ENCODE measurements at places on chromosomes 7 and 10. TPM values are rescaled to one million over a fixed set of nuclear protein-coding genes. Genes with fewer than 3 reads are reported as not detected.

DNA sequence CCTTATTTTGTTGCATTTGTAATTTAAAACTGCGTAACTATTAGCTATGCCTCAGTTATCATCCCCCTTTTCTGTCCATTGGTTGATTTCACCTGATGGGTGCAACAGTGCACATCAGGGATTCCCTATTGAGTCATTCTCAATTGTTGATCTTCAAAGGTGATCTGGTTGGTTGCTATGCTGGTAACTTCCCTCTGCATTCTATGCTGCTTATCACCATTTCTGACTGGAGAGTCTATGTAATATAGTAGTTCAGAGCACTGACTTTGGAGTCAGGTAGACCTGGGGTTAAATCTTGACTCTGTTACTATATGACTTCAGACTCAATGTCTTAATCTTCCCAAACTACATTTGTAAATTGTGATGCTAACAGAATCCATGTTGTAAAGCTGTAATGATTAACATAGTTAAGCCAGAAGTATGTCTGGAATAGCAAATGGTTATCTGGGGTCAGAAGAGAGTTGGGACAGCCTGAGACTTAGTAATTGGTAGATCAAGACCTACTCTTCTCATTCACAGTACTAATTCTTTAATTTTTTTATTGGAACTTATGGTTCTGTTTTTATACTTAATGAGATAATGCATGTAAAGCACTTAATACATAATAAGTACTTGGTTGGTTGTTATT is 38.1 kb downstream of the EXOC6 start:
- H3K36me3 ChIP-seq, result no peaks in the 10 kb centered on the region
- H3K27me3 ChIP-seq, result no peaks in the 10 kb centered on the region
- no peak overlapping the region for H3K4me3 ChIP-seq
- no peak for DNase-seq

DNA sequence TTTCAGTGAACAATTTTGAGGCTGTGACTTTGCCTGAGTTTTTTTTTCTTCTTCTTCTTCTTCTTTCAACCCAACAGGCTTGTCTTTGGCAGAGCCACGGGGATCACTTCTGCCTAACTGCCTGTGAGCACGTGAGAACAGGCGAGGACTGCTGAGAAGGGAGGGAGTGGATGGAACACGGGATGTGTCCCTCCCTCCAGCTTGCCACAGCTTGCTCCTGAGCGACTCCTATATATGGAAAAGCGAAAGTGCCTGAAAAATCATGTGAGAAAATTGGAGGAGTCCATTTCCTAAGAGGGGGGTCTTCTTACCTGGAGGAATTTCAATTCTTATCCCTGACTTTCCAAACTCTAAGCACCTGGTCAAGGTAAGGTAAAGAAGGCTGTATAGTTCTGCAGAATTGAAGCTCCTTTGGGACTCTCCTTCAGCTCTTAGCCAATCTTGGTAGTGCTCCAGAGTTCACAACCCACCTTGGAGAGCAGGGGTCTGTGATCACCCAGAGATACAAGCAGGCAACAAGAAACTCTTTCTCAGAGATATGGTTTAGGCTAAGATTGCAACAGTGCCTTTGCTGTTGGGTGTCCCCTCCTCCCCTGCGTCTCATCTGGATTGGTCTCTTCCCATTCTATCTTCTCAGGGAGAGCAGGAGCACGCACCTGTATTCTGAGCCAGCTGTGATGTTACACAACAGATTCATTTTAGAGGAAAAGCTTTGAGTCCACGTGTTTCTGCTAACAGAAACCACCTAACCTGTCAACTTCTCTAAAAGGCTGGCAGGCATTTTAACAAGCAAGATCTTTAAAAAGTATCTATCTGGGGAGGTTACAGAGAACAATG is at the start of gene MAT1A:
Gene MAT1A, minus strand, starts transcription at position 208 of the 837 bp plus-strand sequence. CDS start 235 bp downstream, outside the sequence.
- peaks cover 2% of the 10 kb centered on the region for H3K36me3 ChIP-seq
- no peak within 1 kb of the TSS for H3K27ac ChIP-seq
- H3K4me1 ChIP-seq, result peaks cover 2% of the 10 kb centered on the region
- DNase-seq, result no peak
- no peak within 1 kb of the TSS for H3K4me3 ChIP-seq

- DNase-seq, result no peak
- H3K27ac ChIP-seq, result no peak overlapping the region
- no peak overlapping the region for H3K4me3 ChIP-seq
- peaks cover 14% of the 10 kb centered on the region for H3K27me3 ChIP-seq
- no peaks in the 10 kb centered on the region for H3K4me1 ChIP-seq
Observed at GRCh38 chr10:121078036-121078435, 226.9 kb downstream of the WDR11 start.

DNA sequence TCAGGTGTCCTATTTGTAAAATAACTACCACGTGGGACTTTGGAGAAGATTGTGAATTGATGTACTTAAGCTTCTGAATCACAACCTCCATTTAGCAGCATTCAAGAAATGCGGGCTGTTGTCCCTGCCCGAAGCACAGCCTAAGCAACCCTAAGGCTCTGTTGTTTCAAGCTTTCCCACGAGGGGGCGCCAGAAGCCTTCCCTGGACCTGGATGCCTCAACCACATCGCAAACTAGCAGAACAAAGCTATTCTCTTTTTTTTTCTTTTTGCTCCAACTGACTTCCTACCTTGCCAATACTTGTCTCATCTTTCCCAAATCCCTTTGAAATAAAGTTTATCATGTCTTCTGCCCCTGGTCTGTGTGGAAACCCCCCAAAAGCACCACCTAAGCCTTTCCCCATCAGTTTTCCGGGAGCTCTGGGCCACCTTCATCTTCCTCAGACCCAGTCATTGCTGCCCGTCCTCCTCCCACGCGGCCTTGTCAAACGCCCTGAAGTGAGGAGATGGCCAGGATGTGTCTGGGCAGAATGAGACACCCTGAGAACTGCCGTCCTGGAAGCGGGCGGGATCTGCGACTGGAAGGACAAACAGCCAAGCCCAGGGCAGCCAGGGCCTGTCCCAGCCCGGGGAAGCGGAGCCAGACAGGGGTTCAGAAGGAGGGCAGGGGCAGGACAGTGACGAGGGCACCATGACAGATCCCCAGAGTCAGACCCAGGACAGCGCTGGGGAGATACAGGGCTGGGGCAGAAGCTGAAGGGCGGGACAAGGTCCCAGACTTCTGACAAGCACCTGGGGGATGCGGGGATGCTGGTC is 112.7 kb downstream of the SLIT1 start:
- peak; percentile 50 for DNase-seq
- H3K4me3 ChIP-seq, result no peak overlapping the region
- peaks cover 44% of the 10 kb centered on the region for H3K27me3 ChIP-seq
- peaks cover 7% of the 10 kb centered on the region for H3K4me1 ChIP-seq
- peaks cover 3% of the 10 kb centered on the region for H3K36me3 ChIP-seq
- H3K27ac ChIP-seq, result no peak overlapping the region

- H3K27ac ChIP-seq, result no peak overlapping the region
- H3K4me1 ChIP-seq, result no peaks in the 10 kb centered on the region
- peaks cover 6% of the 10 kb centered on the region for H3K36me3 ChIP-seq
- no peak overlapping the region for H3K4me3 ChIP-seq
- no peaks in the 10 kb centered on the region for H3K27me3 ChIP-seq
Observed at GRCh38 chr10:99784727-99785441, 2.4 kb downstream of the ABCC2 start.

- H3K36me3 ChIP-seq, result peaks cover 2% of the 10 kb centered on the region
- peaks cover 7% of the 10 kb centered on the region for H3K27me3 ChIP-seq
- no peak for DNase-seq
- H3K4me1 ChIP-seq, result peaks cover 3% of the 10 kb centered on the region
- H3K27ac ChIP-seq, result no peak overlapping the region
Observed at GRCh38 chr7:106309362-106309761, 24.6 kb upstream of the NAMPT start.

- DNase-seq, result no peak
- H3K4me3 ChIP-seq, result no peak overlapping the region
- peaks cover 29% of the 10 kb centered on the region for H3K27me3 ChIP-seq
- H3K27ac ChIP-seq, result no peak overlapping the region
Observed at GRCh38 chr7:4437916-4438315, 244.2 kb upstream of the FOXK1 start.

DNA sequence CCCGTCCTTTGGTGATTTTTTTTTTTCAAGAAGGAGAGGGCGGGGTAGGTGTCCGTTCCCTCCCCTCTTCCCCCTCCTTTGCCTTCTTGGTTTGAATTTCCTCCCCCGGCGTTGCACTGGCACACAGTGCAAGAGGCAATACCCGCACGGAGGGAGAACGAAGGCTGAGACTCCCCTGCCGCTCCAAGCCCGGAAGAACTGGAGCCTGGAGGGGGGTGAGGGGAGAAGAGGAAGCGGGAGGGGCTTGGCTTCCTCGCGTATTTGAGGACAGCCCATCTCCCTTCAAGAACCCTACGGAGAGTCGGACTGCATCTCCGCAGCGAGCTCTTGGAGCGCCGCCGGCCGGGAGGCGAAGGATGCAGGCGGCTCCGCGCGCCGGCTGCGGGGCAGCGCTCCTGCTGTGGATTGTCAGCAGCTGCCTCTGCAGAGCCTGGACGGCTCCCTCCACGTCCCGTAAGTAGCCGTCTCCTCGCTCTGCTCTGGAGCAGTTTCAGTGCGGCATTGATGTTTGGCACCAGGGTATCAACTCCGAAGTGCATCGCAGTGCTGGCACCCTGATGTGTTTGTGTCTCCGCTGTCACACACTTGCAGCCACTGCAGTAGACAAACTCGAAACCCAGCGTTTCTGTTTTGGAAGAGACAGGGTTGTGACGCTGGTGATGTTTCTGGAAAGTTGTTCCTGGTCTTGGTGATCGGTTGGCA is at the start of gene CNTNAP2:
Gene CNTNAP2, plus strand, starts transcription at position 281 of the 702 bp plus-strand sequence. Its CDS starts 76 bp downstream, at position 357.
- H3K4me1 ChIP-seq, result peaks cover 5% of the 10 kb centered on the region
- no peak within 1 kb of the TSS for H3K27ac ChIP-seq
- H3K27me3 ChIP-seq, result peaks cover 18% of the 10 kb centered on the region
- no peaks in the 10 kb centered on the region for H3K36me3 ChIP-seq

DNA sequence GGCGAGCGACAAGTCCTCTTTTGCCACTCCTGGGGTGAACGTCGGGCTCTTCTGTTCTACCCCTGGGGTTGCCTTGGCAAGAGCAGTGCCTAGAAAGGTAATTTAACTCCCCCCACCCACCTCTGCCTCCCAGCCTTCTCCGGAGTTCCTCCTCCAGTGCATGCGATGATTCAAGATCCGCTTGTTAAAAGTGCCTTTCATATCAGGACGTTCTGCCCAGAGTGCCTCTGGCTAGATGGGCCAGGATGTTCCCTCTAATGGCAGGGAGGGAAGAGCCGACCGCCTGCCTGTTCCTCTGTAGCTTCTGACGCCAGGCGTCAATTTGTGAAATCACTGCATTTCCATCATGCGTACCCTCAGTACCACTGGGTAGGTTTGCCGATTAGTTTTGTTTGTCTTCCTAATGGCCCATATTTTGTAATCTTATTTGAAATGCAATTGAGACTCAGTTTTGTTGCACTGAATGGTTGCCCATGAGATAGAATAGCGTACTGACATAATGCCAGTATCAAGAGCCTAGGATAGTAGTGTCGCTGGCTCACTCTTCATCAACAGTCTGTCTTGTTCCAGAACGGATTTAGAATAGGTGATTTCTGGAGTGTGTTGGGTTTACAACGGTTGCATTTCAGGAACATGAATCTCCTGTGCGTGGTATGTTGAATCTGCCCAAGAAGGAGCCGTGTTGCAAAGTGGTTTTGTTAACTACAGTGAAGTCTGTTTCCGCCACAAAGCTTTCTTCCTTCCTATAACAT is 13.5 kb downstream of the ECHDC3 start:
- H3K36me3 ChIP-seq, result peaks cover 4% of the 10 kb centered on the region
- H3K27ac ChIP-seq, result no peak overlapping the region
- H3K4me3 ChIP-seq, result no peak overlapping the region
- no peak for DNase-seq

POLR2J gene
- total RNA-seq, result 37.9 TPM

PRKG1 gene
- 0.27 TPM for total RNA-seq

FAM20C gene
- 2.8 TPM for total RNA-seq

Data from T-helper 17 cell (primary cell).